Activated T-helper 2 cell treated with anti-CD3 and anti-CD28 coated beads, Interferon-gamma antibody, Interleukin-2, Interleukin-4, amounts not matched to agents 10 μg/mL and 5 μg/mL and 100 μg/mL, durations not matched to agents 14 hours and 24 hours and 36 hours (primary cell): ENCODE measurements at places on chromosomes 16 and 17. TPM values are rescaled to one million over a fixed set of nuclear protein-coding genes. Genes with fewer than 3 reads are reported as not detected.

- DNase-seq, result no peak
These were observed 8.7 kb downstream of the ZNF276 start for GRCh38 chr16:89729863-89730593.

DNA sequence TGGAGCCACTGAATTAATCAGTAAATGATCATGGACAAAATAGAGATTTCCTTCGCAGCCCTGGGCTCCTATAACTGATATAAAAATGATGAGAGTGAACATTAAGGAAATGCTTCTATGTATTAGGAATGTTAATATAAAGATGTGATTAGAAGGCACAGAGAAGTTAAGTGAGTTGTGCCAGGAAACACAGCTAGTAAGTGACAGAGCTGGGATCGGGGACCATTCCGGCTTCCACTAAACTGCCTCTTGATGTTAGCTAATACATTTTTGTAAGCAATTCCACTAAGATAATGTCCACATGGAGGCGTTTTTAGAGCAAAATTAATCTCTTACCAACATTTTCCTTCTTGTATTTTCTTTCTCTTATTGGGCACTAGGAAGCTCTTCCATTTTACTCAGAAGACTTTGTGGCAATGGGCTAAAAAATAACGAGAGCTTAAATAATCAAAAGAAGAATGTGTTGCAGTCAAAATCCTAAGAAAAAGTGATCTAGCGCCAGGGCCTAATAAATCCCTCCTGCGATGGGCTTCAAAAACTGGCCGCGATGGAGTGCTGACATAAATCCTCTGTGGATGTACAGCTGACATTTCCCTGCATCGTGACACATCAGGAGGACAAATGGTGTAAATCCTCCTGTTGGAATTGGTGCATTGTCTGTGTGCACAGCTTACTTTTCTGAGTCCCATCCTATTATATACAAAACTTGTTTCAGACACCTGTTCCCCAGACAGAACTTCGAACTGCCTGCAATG lies 326.1 kb upstream of the MAF start:
- no peak for DNase-seq

GRCh38 chr17:17675416-17675815 lies 5.8 kb upstream of the RAI1 start:
- DNase-seq, result no peak

- no peak for DNase-seq
These were observed 133.4 kb downstream of the MAP2K6 start for GRCh38 chr17:69547947-69548346.

GRCh38 chr17:73179878-73180277 lies 13.0 kb upstream of the COG1 start:
- DNase-seq, result no peak

- no peak for DNase-seq
These were observed 319.8 kb downstream of the SEC14L1 start for GRCh38 chr17:77460514-77461046.

- no peak for DNase-seq
These were observed at the start of gene DLX3 for GRCh38 chr17:49995055-49995738. Gene DLX3, minus strand, starts transcription at chr17:49995224. Its CDS starts 226 bp downstream, at chr17:49994998.

DNA sequence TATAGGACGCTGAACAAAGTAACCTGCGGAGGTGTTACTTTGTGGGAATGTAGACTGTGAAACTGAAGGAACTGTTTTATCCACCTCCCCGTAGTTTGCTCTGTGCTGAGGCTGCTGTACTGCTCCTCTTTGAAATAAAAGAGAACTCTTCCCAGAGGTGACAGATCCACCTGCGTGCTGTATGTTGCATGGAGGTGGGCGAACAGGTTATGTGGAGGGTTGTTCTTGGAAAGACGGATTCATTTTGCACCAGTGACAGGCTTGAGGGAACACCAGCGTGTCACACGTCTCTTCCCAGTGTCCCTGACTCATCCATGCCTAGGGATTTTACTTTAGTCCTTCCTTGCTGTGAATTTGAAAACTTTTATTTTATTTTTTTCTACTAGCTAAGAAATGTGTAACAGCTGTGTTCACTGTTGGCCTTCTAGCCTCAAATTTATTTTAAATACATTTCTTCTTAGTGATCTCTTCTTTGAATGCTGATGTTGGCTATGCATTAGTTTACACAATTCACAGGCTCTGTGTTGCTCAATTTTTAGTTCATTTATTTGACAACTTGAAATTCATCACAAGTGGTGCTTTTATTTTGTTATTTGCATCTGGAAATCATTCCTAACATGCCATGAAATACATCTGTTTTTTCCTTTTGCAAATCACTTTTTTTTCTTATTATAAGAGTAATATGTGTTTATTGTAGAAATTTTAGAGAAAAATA lies 512.4 kb downstream of the CDH13 start:
- DNase-seq, result no peak

GRCh38 chr16:50534556-50534955 lies 13.6 kb upstream of the NKD1 start:
- no peak for DNase-seq

DNA sequence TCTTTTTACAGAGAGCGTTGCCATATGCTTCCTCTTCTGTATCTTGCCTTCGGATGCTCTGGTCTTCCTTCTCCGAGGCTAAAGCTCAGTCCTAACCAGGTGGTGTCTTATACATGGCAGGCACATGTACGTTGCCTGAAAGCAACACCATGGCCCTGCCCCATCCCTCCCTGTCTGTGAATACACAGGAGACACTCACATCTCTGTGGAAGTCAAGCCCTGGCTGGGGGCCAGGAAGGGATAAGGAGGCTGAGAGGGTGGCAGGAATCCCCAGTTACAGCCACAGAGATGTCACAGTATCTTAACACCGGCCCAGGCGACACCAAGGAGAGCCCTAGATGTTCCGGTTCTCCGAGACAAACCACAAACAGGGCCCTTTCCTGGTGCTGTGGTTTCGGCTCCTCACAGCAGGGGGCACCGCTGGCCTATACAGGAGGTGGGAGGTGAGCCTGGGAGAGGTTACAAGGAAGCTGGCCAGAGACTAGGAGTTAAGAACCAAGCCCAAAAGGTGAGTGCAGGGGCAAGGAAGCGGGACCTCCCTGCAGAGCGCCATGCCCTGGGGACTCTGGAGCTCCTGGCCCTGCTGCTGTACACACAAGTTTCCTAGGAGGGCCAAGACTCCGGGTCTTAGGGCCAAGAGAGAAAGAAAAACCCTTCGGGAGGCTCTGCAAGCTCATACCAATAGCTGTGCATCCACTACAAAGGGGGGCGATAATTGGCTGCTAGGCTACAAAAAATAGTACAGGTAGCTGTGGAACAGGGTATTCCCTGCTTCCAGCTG lies 41.7 kb downstream of the SRL start:
- no peak for DNase-seq

GRCh38 chr16:48408688-48409087 lies 23.5 kb upstream of the SIAH1 start:
- no peak for DNase-seq

Gene ZPBP2
- not detected in 2 replicates for total RNA-seq

Gene KAT8
- total RNA-seq, result 60.5 and 61.2 TPM in 2 replicates

Gene LLGL2
- 12.1 and 13.5 TPM in 2 replicates for total RNA-seq

Gene TMEM235
- total RNA-seq, result not detected in 2 replicates

Gene SEPTIN12
- not detected in 2 replicates for total RNA-seq
